Stimulated activated CD8-positive, alpha-beta memory T cell treated with anti-CD3 and anti-CD28 coated beads, Interleukin-7, amount 100 ng/mL, for 4 hours (primary cell): ENCODE measurements at places on chromosomes 5 and 9.

- DNase-seq: no peak
Observed at GRCh38 chr5:135371622-135372232, 27.3 kb downstream of the MACROH2A1 start.

DNA sequence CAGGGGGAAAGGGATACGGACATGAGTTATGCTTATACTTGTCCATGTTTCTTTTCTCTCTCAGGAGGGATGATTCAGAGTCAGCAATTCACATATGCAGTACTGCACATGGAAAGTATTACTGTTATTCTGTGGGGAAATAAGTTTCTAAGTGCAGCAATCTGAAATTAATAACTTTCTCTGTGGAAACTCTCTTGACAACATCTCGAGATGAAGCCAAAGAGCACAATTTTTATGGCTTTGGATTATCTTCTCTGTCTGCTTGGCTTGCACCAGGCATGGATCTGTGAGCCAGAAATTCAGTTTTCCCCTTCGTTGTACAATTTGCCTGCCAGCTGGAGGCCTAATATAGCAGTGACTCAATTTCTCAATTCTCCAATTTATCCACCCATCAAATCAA lies 2.5 kb upstream of the NDFIP1 start:
- no peak for DNase-seq

GRCh38 chr5:10536931-10537579 lies 26.8 kb upstream of the ANKRD33B start:
- DNase-seq: no peak

- no peak for DNase-seq
Observed at GRCh38 chr9:93567271-93567959, 9.0 kb upstream of the PHF2 start.

DNA sequence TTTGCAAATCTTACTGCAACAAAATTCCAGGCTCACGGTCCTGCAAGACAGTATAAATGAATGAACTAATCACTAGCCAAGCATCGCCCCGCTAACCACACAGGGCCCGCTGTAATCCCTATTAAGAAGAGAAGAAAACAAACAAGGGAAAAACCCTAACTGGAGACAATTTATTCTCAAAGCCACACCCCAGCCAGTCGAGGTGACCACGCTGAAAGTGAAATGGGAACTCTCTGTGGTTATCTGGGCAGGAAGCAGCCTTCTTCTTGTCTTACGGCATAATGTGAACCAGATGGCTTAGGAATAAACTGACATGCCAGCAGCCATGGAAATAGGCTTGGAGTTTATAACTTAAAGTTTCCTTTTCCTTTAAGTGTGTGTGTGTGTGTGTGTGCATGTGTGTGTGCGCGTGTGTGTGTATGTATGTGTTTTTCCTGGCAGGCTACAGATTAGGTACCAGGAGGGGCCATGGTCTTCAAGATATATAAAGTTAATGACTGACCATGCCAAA lies 120.2 kb downstream of the SEMA6A start:
- no peak for DNase-seq

DNA sequence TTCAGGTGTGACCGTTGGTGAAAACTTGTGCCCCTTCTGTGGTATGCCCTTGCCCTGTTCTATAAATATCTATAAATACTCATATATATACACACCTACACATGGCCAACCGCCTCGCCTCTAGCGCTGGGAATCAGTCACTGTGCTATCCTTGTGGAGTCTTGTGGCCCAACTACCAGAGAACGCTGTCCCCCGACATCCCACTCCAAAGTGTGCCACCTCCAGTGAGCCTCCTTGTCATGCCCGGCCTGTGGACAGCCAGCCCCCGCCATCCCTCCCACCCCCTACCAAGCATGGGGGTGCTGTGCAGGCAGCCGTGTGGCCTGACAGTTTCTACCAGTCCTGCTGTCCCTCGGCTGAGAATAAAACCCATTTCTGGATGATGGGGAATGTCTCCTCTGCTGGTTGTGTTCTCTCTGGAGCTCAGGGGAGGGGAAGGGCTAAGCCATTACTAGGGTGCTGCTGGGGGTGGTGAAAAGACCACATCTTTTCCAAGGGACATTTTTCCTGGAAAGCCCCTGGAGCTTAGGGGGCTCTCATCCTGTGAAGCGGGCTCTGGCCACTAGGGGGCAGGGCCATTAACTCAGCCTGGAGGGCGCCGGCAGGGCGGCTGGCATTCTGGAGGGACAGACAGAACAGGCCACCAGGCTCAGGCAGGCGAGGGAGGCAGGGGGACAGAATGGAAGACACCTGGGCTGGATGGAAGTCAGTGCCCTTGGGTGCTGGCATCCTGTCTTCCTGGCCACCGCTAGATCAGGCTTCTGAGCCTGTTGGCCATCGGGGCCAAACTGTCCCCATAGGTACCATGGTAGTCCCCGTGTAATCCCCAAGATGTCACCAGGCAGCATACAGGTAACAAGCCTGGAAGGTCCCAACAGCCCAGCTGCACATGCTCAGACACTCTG lies 20.7 kb downstream of the GOLGA2 start:
- DNase-seq: peak; percentile 25

DNA sequence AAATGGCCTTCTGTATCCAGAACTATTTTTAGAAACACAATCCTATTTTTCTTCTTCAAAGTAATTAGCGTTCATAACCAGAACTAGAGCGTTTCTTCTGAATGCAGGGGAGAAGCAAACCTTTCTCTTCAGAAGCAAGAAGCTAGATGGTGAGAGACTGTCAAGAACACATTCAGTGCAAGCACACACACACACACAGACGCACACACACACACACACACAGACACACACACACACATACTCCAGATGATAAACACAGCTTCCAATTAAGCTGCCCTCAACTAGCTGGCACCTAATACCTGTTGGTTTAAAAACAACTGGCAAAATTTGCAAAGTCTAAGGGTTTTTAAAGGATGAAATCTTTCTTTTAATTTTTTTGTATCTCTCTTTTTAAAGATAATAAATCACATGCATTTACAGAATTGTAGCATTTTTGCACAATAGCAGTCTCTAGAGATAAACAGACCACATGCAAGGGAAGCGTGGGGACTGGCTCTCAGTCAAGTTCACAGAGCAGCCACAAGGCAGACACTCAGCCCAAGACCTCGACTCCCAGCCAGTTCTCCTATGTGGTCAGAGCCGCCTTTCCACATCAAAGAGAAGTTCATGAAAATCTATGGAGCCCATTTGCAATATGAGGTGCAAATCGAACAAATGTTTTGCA lies 138.5 kb downstream of the TTLL11 start:
- DNase-seq: no peak

- no peak for DNase-seq
Observed at GRCh38 chr5:158958021-158958994, 141.4 kb downstream of the EBF1 start.

GRCh38 chr9:112664531-112664930 lies 53.4 kb downstream of the INIP start:
- no peak for DNase-seq

DNA sequence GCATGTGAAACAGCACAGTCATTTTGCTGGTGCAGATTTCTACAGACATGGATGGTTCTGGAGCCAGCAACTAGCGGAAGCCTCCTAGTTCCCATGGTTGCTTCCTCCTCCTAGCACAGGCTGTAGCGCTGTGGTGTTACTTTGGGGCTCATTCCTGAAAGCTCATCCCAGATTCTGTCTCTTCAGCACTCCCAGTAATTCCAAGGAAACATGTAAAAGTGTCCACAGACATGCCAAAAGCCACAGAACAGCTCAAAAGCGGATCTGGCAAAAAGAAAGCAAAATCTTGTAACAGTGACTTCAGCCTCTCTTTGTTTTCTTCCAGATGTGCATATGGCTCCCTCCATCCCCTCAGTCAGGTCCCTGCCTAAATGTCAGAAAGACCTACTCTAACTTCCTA lies 144.1 kb downstream of the CEP120 start:
- no peak for DNase-seq

- no peak for DNase-seq
Observed at GRCh38 chr5:14141764-14142163, 1.4 kb upstream of the TRIO start.

DNA sequence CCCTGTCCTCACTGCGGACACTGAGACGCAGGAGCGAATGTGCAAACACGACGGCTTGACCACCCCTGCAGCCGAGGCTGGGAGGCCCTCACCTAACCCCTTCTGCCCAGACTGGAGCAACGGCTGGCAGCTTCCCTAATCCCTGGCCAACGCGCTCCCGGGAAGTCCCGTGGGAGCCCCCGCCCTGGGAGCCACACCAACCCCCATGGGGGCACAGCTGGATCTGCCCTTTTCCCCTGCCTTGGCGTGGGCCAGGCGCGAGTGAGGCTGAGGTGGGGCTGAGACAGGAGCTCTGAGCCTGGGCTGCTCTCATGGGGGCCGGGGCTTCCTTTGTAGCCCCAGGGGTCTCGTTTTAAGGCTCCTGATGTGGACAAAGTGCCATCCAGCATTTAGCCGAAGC lies 4.6 kb upstream of the DNLZ start:
- DNase-seq: no peak

DNA sequence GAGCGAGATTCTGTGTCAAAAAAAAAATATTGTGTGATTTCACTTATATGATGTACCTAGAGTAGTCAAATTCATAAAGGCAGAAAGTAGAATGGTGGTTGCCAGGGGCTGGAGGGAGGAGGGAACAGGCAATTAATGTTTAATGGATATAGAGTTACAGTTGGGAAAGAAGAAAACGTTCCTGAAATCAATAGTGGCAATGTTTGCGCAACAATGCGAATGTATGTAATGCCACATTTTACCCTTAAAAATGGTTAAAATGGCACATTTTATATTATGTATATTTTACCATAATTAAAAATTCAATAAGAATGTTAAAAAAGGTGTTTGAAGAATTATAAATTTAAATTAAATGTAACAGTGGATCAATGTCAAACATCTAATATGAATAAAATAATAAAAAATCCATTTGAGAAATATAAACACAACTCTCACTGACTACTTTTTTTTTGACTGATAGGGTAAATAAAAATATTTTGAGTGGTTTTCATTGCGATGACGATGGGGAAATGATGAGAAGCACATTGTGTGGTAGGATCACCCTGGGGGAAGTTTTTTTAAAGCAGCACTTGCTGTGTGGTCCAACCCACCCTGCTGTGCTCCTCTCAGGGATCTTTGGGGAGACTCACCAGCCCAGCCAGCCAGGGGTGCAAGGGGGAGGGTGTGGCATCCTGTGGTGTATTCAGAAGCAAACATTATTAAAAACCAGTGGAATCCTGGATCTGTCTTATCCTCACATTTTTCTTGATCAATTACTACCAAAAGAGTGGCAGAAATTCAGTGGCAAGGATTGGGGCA lies 4.3 kb downstream of the FYB1 start:
- DNase-seq: no peak

DNA sequence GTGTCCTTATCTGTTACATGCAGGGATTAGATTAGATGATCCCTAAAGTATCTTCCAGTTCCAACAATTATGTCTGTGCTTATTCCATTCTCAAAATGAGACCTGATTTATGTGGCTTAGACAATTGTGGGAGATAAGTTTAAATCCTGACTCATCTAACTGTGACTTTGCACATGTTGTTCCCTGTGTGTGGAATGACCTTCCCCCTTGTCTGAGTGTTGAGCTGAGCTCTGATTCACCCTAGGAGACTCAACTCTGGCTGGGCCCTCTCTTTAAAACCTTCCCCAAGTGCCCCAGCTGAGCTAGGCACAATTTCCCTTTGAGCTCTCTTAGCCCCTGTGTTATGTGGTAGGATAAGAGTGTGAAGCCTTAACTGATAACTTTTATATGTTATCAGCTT lies 118.9 kb upstream of the ELL2 start:
- no peak for DNase-seq

DNA sequence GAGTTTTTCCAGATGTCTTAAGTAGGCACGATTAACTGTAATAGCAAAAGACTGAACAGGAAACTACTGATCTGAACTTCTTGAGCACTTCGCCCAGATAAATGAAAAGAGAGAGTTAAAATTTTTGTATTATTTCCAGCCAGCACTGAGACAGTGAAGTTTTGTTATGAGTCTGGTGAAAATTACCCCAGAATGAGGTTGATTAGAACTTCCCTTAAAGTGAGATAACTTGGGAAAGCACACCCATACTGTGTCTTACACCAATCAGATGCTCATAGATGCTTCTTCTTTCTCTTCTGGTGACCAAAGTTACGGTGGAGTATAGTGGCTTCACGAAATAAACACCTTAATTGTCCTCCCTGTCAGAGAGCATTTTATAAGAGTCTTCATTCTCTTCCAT lies 131.8 kb upstream of the SLC12A2 start:
- DNase-seq: no peak

- DNase-seq: no peak
Observed at GRCh38 chr9:123217128-123217654, 51.2 kb downstream of the STRBP start.

DNA sequence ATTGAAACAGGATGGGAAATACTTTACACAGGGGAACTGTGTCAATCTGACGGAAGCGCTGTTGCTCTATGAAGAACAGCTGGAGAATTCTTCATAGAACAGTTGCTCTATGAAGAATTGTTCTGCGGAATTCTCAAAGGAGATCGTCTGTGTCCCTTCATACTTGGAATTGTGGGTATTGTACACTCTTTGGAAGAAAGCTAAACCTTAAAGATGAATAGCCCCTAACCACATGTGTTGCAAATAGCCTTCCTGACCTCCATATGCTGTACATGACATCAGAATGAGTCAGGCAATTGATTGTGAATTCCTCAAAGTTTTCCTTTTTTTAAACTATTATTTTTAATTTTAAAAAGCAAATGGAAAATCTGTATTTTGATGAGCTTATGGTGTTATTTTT lies 15.6 kb downstream of the NIM1K start:
- DNase-seq: no peak

- DNase-seq: no peak
Observed at GRCh38 chr9:89535461-89535860, 37.5 kb upstream of the SEMA4D start.

- DNase-seq: no peak
Observed at GRCh38 chr5:138849882-138850281, 25.3 kb downstream of the LRRTM2 start.

GRCh38 chr5:176369934-176370711 lies 4.8 kb downstream of the ARL10 start:
- DNase-seq: no peak

GRCh38 chr9:69173497-69173890 lies 583 bp upstream of the TJP2 start:
- DNase-seq: no peak

DNA sequence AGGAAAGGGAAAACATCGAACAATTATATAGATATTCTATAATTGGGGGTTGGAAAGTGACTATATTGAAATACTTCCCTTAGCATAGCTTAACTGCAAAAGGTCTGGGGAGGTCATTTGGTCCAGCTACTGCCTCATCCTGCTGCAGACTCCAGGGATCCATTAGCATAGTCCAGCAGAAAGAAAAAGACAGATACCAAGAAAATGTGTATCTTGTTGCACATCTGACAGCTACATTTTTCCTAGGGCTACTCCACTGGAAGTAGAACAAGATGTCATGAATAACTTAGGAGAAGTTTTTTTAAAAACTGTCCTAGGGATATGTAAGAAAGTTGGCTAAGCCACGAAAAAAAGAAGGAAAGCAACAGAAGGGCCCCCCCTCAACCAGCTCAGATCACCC lies 92.9 kb upstream of the SLC30A5 start:
- DNase-seq: no peak

DNA sequence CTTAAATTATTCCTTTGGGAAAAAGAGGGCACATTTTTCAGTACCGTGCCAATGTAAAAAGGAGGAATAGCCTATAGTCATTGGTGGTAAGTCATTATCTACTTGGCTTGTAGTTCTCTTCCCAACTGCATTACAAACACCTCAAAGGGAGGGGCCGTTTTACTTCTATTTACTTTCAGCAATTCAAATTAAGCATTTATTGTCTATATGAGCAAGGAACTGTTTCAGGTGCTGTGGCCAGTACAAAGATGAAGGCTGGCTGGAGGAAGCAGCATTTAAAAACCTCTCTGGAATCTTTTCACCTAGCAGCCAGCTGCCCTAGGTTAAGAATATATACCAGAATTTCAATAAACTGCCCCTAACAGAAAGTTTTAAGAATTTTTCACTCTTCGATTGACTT lies 48.9 kb downstream of the SEMA6A start:
- DNase-seq: no peak
